ENCODE measurements at places on chromosomes 1 and 21.

DNA sequence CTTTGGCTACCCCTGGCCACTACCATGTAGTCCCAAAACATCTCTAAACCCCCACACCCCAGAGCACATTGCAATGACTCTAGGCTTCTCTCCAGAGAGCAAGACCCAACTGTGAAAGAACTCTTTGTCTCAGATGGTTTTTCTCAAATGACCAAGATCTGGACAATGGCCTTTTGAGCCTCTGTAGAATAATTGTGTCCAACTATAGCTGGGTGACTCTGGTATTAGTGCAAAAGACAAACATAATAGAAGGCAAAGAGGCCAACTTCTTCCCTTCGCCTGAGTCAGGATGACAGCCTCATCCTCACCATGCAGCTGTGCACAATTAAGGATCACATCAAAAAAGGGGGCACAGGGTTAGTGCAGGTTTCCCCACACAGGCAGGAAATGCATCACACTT, 139.6 kb downstream of the BRINP2 start:
- DNase-seq, result no peak

- peak; percentile 42 for DNase-seq
These were observed 577 bp downstream of the IKBKE start for GRCh38 chr1:206470692-206471414.

DNA sequence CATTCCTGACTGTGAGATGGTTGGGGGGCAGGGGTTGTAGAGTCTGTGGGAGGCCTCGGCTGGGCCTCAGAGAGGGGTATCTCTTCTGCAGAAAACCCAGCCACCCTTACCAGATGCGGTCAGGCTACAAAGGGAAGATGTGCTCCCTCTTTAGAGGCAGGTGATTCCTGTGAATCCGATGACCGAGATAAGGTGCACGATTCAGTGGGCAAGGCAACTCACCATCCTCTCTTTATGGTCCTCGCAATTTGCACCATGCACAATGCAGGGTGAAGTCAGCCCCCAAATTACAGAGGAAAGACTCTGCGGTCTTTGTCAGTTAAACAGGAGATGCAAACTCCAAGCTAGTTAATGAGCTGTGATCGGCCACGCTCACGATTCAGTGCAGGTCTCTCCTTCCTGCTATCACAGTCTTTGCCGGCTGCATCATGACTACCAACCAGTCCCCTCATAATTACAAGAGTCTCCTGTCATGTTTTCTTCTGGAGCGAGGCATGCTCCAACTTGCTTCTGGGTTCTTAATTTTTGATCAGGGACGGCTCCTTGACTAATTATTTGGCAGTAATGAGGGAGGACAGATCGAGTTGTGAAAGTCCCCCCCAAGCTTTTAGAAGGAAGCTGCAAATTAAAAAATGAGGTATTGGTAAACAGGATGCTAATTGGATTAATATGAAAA, 12.5 kb downstream of the TP73 start:
- DNase-seq, result no peak

GRCh38 chr1:67850151-67850551, 16.9 kb upstream of the GNG12 start:
- no peak for DNase-seq

DNA sequence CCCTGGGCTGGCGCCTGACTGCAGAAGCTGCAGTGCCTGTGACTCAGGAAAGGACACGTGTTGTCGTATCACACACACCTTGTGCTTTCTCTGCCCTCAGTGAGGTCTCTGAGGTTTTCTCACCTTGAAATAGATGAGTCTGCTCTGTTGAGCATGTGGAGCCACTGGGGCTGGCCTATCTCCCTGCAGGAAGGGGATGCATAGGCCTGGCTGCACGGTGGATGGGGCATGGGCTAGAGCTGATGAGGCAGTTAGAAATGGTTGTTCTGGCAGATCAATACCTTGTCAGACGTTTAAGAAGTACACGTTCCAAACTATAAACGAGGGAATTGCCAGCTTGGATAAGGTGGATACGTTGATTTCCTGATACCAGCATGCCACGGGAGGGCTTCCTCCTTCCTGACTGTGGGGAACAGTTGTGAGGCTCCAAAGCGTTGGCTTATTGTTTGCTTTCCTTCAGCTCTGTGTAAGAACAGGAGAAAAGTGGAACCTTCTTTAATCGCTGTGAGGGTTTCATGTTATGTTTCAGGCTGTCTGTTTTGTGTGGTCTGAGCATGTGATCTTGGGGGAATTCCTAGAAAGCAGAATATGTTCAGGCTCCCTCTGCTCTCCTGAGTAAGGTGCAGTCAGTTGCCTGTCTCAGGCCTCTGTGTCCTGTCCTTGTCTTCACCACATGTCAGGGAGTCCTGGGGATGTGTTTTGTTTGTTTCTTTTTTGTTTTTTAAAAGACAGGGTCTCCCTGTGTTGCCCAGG, 44.8 kb downstream of the PCNT start:
- peak; percentile 41 for DNase-seq

DNA sequence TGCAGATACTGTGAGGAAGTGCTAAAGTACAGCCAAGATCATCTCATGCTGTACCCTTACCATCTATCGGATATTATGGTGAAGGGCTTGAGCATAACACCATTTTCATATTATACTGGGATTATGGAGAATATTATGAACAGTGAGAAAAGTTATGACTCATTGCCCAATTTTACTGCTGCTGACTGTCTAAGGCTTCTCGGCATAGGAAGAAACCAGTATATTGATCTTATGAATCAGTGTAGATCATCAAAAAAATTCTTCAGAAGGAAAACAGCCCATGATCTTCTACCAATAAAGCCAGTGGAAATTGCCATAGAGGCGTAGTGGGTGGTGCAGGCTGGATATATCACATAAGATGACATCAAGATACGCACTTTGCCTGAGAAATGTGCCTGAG, 47.7 kb downstream of the PPIAL4G start:
- no peak for DNase-seq

DNA sequence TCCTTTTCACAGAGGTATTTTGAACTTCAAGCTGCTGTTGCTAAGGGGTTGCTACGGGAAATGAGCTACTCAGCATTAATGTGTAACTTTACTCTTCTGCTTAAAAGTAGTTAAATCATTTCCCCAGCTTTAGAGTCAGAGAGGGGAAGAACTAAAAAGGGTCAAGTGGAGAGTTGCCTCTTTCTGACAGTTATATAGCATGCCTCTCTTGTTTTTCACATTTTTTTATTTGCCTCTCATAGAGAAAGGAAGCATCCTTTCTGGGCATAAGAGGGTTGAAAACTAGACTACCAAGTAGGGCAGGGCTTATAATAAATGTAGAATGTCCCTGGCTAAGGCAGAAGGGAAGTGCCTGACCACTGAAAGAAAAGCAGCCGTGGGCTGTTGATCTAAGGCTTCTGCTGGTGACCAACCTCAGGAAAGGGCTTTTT, 10.1 kb upstream of the ELAVL4 start:
- DNase-seq, result no peak

DNA sequence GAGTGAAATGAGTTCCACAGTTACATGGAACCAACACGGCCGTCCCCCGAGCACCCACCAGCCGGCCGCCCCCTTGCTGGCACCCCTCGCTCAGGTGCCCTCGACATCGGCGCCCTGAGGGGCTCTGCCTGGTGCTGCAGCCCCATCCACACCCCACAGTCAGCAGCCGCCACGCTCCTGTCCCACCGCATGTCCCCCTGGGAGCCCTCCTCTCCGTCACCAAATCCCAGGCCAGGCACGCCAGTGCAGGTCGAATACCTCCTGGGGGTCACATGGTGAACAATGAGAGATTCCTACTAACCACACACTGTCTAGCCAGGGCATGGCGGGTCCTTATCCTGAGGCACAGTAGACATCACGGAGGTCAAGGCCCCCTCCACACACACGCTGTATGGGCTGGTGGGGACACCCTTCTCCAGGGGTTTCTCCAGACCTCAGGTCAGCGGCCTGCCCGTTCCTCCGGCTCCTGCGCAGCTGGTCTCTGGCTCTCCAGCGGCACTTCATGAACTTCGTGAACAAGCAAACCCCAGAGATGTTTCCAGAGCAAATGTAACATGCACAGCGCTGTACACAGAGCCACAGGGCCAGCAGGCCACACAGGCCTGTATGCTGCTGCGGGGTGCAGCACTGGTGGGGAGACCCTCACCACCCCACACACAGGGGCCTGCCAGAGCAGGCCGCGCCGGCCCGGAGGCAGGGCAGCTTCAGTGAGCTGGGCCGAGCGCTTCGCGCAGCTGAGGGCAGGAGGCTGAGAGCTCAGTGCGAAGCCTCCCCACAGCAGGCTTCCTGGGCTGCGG, 21.8 kb downstream of the POFUT2 start:
- no peak for DNase-seq

- peak; percentile 24 for DNase-seq
These were observed 943 bp downstream of the SEMA6C start for GRCh38 chr1:151145304-151146071.

DNA sequence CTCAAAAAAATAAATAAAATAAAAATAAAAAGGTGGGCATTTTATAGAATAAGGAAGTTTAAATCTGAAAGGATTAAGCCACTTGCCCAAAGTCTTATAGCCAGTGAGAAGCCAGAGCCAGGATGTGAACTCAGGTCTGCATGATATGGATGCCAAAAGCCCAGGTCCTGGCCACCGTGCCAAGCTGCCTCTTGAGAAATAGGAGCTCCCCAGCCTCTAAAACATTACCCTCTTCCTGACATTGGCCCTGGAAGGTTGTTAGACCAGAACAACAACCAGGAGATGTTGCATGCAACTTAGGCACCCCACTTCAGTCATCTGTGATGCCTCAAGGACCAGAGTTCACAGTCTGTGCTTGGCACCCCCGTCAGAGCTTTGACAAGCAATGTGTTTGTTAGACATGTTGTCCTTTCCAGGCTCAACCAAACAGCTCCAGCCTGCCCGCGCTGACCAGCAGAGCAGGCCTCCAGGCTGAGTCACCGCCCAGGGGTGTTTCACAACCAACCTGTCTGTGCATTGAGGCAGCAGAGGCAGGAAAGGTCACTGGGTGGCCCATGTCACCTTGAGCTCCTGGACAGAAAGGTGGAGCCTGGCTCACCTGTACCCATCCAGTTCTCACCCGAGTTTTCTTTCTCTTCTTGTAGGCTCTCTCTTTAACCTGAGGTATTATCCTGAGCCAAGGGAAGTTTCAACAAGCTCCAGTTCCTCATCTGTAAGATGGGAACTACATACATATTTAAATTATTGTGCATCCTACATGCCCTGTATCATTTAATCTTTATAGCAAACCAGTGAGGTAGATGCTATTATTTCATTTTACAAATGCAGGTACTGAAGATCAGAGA, 14.9 kb upstream of the MED18 start:
- DNase-seq, result no peak

- DNase-seq, result no peak
These were observed 14.4 kb downstream of the MAP3K7CL start for GRCh38 chr21:29144736-29145353.

DNA sequence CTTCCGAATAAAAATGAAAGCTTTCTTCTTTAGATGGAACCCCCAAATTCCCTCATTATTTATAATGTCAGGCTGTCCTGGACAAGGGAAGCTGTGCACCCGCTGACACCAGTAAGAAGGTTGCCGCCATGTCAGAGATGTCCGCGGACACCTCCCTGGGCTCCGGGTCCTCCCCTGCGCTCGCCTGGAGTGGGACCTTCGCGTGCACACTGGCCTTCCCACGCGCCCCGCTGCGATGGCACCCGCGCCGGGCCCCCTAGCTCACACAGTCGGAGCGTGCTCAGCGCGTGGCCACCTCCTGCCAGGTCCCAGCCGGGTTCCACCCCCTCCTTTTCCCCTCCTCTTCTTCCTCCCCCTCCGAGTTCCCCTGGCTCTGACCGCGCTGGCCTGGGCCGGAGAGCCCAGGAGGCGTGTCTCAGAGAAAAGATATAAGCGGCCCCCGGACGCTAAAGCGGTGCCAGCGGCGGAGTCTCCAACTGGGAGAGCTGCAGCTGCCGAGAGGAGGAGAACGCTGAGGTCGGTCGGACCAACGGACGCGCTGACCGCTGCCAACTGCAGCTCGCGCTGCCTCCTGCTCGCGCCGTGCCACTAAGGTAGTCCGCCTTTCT, at the start of gene G0S2:
Gene G0S2 (plus strand): TSS at position 456 of the 608 bp plus-strand sequence. CDS start 273 bp downstream, outside the sequence.
- DNase-seq, result peak; percentile 22

- DNase-seq, result no peak
These were observed 81.5 kb upstream of the UBE2U start for GRCh38 chr1:64121766-64122385.

DNA sequence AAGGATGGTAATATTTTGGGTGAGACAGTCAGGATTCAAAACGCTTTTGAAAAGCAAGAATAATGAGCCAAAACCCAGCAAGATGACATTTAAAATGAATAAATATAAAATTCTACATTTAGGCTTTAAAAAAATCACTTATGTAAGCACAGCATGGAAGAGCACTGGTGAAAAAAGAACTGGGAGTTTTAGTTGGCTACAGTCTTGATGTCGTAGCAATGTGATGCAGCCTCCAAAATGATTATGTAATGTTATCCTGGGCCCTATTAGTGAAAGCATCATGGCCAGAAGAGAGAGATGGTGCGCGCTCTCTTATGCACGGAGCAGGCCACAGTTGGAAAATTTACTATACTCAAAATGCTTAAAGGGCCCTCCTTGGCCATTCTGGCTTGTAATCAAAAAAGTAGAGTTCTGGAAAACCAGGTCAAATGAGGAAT, 5.1 kb downstream of the KCNJ9 start:
- no peak for DNase-seq

GRCh38 chr1:31618916-31619846, 1.7 kb downstream of the HCRTR1 start:
- no peak for DNase-seq

- no peak for DNase-seq
These were observed 897 bp downstream of the COL16A1 start for GRCh38 chr1:31702836-31703404.

- DNase-seq, result no peak
These were observed 10.3 kb downstream of the ZYG11A start for GRCh38 chr1:52852854-52853253.

- no peak for DNase-seq
These were observed 4.3 kb downstream of the XPR1 start for GRCh38 chr1:180636138-180636537.

DNA sequence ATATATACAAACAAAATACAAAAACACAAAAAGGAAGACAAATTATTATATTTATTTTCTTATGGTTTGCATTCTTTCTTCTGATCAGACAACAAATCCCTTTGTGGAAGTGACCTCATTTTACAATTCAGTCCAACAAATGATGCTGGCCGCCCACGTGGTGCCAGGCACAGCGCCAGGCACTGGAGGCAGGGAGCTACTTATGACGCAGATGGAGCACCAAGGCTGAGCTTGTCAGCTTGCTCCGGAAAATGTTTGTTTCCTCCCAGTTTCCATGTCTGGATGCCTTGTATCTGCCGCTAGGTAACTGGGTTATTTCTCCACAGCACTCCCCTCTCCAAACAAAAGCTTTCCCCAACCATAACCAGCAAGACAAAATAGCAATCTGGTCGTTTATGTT, 30.7 kb upstream of the CD34 start:
- no peak for DNase-seq

DNA sequence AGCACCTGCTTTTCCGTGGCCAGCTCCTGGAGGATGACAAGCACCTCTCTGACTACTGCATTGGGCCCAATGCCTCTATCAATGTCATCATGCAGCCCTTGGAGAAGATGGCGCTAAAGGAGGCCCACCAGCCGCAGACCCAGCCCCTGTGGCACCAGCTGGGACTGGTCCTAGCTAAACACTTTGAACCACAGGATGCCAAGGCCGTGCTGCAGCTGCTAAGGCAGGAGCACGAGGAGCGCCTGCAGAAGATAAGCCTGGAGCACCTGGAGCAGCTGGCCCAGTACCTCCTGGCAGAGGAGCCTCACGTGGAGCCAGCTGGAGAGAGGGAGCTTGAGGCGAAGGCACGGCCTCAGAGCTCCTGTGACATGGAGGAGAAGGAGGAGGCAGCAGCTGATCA, 413 bp downstream of the UBL4B start:
- DNase-seq, result no peak
